ENCODE measurements at places on chromosomes 1 and 21.

DNA sequence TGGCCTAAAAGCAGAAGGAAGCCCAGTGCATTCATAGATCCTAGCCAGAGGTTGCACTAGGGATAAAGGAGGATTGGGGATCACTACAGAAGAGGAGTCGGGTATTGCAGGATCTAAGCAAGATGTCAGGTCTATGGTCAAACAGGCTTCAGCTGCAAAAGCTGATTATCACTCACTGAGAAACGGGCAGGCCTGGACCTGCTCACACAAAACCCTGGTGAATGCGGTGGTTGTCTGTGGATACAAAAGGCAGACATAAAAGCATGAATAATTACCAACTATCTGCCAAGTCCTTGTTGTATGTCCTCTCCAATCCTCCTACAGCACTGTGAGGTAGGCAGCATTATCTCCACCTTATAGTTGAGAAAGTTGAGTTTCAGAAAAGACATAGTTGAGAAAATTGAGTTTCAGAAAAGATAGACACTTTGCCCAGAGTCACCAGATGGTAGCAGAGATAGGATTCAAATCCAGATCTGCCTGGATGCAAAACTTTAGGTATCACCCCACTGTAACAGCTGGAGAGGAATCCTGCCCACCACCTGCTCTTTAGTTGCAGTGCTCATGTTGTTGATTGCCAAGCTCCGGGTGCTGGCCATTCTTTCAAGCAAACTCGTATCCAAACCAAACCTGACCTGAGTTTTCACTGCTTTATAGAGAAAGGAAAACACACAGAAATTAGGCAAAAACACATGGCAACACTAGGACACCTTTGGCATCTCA, 49.6 kb upstream of the HOOK1 start:
- no peak for DNase-seq

DNA sequence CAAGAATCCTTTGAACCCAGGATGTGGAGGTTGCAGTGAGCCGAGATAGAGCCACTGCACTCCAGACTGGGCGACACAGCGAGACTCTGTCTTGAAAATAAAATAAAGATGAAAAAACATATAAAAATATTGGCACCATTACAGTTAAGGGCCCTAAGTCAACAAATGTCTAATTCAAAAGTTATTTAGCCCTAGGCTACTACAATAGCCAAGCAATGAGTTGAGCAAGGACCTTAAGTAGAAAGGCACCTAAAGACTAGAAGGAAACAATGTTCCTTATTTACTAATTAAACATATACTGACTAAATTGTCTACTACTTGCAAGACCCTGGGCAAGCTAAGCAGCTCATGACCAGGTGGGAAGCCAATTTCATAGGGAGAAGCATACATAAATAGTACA, 4.1 kb downstream of the PIK3R3 start:
- DNase-seq: no peak

GRCh38 chr1:20322825-20323612, 32.3 kb downstream of the VWA5B1 start:
- DNase-seq: peak; percentile 22

- no peak for DNase-seq
Observed at GRCh38 chr1:55623311-55623710, 408.1 kb upstream of the USP24 start.

- no peak for DNase-seq
Observed at GRCh38 chr1:226679262-226679661, 59.8 kb downstream of the ITPKB start.

- no peak for DNase-seq
Observed at GRCh38 chr1:118944133-118944532, 44.0 kb downstream of the TBX15 start.

GRCh38 chr21:28827422-28827821, 165.3 kb downstream of the LTN1 start:
- DNase-seq: no peak

GRCh38 chr1:109808703-109809102, 45.0 kb upstream of the EPS8L3 start:
- DNase-seq: no peak

- peak; percentile 17 for DNase-seq
Observed at GRCh38 chr21:43881283-43881682, 16.3 kb downstream of the AGPAT3 start.

GRCh38 chr1:164440232-164440631, 118.8 kb upstream of the PBX1 start:
- no peak for DNase-seq

GRCh38 chr1:234921266-234922062, 207.2 kb downstream of the TOMM20 start:
- no peak for DNase-seq

DNA sequence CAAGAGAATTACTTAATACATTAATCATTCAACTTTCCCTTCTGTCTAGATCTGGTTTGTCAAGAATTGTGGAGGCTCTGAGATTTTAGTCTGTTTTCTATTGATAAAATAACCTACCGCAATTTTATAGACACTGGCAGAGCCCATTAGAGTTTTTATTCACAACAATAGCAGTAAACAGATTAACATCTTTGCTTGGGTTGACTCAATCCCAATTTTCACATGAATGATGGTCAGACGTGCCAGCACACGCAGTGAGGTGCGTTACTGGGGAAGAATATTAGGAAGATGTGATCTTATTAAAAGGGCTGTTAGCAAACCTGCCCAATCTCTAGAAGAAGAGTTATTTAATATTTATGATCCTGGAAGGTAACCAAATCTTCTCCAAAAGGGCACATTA, 736.6 kb downstream of the MRPL39 start:
- DNase-seq: no peak

Data from stimulated activated CD4-positive, alpha-beta T cell treated with anti-CD3 and anti-CD28 coated beads, Interleukin-12 subunit alpha, Interleukin-12 subunit beta, amount 100 ng/mL, for 4 hours (primary cell).